ENCODE measurements at places on chromosomes 12 and 14.
A peak's percentile ranks its signal among the peaks of the same experiment; 100 is the strongest.

GRCh38 chr12:99152337-99152736, 495.2 kb upstream of the GARIN6 start:
- no peak for DNase-seq

GRCh38 chr14:99315197-99315596, 43.2 kb upstream of the BCL11B start:
- DNase-seq, result peak; percentile 50

DNA sequence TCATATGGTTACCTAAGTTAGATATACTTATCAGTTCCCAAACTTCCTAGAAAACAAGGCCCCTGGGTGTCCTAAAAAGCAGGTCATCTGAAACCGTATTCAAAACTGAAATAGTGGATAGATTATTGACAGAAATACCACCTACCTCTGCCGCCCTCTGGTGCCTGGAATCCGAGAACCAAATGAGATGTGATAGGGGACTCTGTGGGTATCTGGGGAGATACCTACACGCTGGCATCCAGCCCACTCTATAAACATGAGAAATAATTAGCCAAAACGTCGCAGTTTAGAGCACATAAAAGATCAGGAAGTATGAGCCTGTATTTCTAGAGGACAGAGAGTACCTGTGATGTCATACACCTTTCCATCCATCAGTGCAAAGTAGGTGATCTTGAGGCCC, 4.4 kb downstream of the ORMDL2 start:
- DNase-seq, result no peak

DNA sequence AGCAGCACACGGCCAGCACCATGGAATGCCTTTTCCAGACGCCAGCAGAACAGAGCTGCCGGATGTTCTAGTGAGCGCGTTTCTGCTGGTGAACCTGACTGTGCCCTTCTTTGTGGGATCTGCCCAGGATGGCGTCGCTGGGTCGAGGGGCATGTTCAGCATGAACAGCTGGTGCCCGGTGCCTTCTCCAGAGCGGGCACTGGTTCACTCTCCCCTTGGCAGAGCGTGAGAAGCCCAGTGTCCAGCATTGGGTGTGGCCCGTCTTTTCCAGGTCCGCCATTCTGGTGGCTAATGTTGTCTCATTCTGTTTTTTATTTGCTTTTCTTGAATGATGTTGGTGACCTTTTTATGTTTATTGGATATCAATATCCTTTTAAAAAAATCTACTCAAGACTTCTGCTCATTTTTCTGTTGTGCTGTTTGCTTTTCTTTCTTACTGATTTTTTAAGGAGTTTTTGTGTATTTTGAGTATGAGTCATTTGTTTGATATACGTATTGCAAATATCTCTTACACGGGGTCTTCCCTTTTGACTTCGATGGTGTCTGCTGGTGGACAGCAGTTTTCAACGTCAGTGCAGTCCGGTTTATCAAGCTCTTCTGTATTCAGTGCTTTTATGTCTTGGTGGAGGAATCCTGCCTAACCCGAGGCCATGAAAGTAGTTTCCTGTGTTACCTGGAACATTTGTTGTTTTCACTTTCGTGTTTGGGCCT, 74.3 kb downstream of the ADGRD1 start:
- DNase-seq, result no peak

DNA sequence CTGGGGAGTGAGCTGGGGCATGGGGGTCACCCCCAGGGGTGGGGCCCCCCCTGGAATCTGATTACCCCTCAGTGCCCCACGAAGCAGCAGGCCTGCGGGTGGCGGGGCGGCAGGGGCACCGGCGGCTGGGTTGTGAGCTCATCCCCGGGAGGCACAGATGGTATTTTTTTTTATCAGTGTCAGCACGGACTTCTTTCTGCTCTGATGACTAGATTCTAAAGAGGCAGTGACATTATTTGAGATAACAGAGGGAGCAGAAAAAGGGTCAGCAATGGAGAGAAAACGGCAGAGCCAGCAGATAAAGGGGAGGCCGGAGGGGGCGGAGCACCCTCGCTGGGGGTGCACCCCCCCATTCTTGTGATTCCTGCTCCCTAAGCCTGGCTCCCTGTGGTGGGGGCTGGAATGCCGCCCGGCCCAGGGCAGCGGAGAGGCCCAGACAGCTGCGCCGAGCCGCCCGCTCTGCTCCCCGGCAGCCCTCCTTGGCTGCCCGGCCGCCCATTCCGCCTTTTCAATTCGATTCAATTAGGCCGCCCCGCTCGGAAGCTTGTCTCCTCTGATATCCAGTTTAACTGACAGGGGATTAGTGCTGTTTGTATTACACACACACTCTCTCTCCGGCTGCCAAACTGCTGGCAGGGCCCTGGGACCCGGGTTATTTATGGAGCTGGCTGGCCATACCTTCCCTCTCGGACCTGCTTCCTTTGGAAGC, 32.9 kb downstream of the MVK start:
- no peak for DNase-seq

DNA sequence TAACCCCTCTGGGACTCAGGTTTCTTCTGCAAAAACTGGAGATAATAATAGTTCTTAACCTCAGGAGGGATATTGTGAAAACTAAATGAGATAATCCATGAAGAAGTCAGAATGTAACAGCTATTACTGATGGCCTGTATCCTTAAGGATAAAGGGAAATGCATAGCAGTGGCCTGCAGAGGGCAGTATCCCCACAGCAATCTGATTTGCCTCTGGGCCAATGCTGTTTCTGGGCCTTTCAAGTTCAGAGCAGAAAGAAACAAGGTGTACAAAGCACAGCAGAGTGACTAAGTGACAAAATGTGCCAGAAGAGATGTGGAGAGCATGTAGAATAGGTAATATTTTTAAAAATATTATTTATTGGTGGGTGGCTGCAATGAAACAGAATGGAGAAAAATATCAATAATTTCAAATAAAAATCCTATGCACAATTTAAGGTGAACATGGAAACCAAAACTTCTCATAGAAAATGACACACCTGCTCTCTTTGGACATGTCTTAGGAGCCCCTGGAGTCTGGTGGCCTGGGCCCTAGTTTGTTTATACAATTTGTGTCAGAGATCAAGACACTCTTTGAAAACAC, 90.3 kb downstream of the C12orf75 start:
- peak; percentile 45 for DNase-seq

GRCh38 chr12:46470036-46470627, 97.6 kb upstream of the SLC38A2 start:
- peak; percentile 66 for DNase-seq

- no peak for DNase-seq
Measured at GRCh38 chr14:88823968-88824313, 510 bp upstream of the TTC8 start.
